ENCODE measurements at places on chromosomes 16 and 17. TPM values are rescaled to one million over a fixed set of nuclear protein-coding genes. Genes with fewer than 3 reads are reported as not detected.

- no peak for DNase-seq
These were observed 32.3 kb downstream of the SLC7A5 start for GRCh38 chr16:87836844-87837581.

- no peak for DNase-seq
These were observed 45.1 kb upstream of the HNF1B start for GRCh38 chr17:37789771-37790541.

SLC6A4 gene
- polyA plus RNA-seq: 1.1 TPM

DNA sequence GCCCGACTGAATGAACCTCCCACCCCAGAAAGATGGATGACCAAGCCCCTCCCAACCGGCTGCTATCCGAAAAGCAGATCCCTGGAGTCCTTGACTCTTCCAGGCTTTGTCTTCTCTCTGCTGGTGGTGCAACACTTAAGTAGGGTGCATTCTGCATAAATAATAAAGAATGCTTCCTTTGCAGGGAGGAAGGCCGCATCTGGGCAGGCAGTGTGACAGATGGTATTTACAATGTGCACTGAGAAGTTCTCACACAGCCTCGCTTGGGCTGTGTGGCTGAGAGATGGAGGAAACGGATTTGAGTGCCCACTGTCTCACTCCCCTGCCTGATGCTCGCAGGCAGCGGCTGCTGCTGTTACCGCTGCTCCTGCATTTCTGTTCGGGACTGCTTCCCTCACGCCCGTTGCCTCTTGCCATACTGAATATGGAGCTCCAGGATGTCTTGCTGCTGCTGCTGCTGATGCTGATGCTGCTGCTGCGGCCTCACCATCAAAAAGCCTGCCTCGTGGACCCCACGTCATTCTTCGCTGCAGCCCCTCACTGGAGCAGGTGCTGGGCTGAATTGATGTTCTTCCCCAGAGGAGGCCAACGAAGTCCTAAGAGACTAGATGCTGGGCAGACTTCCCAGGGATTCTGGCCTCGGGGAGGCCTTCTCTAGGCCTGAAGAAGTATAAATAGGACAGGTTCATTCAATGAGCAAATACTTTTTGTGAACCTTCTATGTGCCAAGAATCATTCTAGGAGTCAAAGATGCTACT, 7.1 kb upstream of the RHBDL3 start:
- no peak for DNase-seq

KRT33B gene
- 0.03 TPM for polyA plus RNA-seq

SRCIN1 gene
- 3.0 TPM for polyA plus RNA-seq

DNA sequence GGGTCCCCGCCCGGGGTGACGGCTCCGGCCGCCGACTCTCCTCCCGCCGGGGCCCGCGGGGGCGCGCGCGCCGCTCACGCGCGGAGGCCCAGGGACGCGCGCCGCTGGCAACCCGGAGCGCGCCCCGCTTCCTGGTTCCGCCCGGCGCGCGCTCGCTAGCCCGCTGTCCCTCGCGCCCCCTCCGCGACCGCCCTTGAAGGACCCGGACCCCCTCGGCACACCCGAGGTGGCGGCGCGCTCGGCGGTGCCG, at the start of gene STAT5B:
Gene STAT5B, minus strand, starts transcription at position 33 of the 250 bp plus-strand sequence. CDS start 44,264 bp downstream, outside the sequence.
- peak; percentile 67 for DNase-seq

DNA sequence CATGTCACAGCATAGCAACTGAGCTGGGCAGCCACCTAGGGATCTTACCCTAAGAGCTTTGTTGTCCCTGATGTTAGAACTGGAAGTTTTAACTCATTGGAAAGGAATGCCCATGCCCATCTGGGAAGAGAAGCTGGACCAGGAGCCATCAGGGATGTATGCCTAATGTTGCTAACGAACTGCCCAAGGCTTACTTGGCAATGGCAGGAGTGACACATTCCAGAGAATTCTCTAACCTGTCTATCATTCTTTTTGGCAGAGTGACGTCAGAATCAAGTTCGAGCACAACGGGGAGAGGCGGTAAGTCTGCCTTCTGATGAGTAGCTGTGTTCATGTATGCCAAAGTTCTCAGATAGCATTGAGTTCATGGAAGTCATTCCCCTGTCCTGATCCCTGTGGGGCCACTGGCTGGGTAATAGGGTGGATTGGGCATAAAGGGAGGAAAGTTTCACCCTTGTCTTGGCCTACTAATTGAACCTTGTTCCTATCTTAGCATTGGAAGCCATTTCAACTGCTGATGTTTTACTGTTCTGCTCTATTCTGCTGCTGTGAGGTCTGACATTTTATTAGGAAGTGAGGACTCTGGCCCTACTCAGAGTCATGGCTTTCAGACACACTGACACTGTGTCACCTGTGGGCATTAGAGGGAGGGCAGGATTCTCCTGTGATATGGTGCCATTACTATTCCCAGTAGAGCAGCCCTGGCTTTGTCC, 23.7 kb downstream of the MAP3K3 start:
- DNase-seq: no peak

KRTAP3-1 gene
- not detected for polyA plus RNA-seq

DNA sequence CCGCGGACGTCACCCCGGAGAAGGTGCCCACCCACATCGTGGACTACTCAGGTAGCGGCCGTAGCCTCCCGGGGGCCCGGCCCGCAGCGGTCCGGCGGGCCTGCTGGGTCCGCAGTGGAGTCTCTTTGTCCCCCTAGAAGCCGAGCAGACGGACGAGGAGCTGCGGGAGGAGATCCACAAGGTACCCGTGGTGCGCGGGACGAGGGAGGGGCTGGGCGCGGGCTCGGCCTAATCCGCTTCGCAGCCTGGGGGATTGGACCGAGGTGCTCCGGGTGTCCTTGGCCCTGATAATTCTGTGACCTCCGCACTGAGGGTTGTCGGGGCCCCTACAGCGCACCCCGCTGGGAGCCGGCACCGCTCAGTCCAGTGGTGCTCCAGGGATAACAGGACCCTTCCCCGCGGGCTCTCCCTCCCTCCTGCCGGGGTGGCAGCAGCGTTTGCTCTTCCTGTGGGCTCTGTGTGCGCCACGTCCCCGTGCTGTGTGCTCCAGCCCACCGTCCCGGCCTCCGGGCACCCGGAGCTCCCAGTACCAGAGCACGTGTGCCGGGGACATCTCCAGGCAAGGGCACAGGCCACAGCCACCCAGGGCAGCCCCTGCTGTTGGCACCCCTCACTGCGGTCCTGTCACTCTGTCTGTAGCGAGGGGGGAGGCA, 713 bp downstream of the RHOT2 start:
- DNase-seq: no peak

DNA sequence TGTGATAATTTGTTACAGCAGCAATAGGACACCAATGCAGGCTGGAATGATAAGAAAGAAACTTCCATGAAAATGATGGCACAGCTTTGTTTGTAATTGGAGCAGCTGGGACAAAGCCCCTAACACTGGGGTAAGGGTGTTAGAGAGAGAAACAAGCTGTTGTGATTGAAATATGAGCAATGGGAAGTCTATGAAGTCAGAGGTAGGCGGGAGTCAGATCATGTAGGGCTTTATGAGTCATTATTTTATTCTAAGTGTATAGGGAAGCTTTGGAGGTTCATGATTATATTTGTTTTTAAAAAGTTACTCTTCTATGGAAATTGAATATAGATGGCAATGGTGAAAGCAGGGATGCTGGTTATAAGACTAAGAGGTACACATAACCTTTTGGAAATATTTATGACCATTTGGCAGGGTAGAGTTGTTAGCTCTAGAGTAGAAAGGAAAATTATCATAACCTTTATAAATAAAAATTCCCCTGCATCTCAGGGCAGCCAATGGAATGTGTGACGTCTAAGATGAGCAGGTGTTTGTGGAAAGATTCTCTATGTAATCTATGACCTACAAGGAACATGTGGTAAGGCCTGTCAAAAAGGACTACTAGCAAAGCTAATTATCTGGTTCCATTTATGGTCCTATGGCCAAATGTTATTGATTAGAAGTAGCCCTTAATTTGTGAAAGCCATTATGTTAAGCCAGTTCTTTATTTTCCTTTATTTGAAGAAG, 85.6 kb downstream of the KCNJ2 start:
- no peak for DNase-seq

TP53TG3C gene
- not detected for polyA plus RNA-seq

DNA sequence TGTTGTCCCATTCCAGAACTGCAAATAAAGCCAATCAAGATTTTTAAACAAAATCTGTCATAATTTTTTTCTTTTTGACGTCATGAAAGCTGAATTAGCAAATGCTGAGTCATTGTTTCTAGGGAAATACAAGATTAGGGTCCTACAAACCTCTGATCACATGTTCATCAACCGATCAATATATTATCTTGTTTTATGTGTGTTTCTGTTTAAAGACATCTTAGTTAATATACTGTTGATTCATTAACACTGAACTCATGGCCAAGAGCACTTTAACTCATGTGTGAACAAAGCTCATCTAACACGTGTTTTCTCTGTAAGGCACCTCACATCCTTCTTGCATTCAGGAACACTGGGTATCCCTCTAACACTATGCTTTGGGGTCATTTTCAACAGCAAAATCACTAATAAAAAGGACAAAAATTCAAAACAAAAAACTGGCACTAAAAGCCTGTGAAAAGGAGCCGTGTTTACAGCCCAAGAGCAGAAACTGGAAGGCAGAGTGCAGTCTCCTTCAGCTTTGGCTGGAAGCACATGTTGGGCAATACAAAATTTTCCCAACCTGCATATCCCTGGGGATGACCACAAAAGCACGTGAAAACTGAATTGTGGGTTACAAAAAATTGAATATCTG, 102.5 kb downstream of the PARN start:
- no peak for DNase-seq

KRT24 gene
- polyA plus RNA-seq: not detected

GRCh38 chr17:4160294-4160859, 17.4 kb downstream of the CYB5D2 start:
- no peak for DNase-seq

PLD6 gene
- polyA plus RNA-seq: 4.1 TPM

- DNase-seq: no peak
These were observed 50.0 kb downstream of the NXN start for GRCh38 chr17:929586-929985.

DNA sequence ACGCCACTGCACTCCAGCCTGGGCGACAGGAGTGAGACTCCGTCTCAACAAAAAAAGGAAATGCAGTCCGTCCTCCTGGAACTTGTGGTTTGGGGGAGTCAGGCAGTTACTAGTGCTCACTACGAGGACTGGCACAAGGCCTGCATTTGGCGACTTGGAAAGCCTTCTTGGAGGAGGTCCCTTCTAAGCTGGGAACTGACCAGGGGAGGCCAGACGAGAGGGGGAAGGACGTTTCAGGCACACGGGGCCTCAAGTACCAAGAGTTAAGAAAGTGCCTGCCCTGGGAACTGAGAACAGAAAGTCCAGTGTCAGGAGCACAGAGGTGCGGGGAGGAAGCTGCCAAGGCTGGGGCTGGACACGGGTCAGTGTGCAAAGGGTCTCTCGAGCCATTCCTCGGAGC, 89.9 kb downstream of the ABR start:
- no peak for DNase-seq

- DNase-seq: no peak
These were observed 526 bp downstream of the ZZEF1 start for GRCh38 chr17:4142107-4142900.

- no peak for DNase-seq
These were observed 110.7 kb downstream of the RAP1GAP2 start for GRCh38 chr17:2906901-2907300.

DNA sequence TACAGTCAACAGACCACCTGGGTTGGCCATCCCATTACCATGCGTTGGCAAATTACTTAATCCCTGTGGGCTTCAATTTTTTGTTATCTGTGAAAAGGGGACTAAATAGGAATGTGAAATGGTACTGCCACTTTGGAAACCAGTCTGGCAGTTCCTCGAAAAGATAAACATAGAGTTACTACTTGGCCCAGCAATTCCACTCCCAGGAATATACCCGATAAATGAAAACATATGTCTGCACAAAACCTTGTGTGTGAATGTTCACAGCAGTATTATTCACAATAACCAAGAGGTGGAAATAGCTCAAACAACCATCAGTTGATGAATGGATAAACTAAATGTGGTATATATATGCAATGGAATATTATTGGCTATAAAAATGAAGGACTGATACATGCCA, 87.9 kb downstream of the TANGO6 start:
- no peak for DNase-seq

DNA sequence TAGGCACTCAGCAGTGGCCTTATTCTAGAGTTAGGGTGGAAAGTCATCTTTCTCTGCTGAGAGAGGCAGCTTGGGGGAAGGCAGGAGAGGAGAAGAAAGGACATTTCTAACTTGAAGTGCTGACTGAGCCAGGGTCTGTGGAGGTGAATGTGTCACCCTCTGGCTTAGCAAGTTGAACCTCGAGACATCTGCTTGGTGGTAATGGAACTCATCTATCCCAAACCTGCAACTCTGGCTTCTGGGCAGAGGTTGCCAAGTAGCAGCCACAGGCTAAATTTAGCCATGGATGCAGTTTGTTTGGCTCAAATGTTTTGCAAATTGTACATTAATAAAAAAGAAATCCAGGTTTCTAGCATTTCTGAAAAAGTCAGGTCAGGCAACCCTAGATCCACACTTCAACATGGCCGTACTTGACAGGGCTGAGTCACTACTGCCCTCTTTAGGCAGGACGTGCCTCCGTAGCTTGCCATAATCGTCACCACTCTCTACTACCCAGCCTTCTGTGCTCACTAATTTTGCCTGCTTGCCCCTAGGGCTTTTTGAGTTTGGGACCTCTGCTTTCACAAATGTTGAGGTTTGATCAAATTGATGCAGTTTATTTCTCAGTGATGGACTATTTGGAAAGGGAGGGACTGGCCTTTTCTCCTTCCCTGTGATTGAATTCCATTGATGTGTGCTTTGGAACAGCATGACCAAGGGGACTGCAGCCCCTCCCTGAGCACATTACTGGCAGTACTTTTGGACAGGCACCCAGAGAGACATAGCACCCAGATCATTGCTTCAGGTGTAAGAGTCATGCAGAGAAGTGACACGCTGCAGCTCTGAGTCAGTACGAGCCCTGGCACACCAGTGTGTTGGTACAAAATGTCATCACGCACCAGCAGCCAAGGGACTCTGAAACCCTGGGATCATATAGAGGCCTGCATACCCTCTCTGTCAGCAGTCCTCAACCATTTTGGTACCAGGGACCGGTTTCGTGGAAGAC, 5.2 kb downstream of the CDH13 start:
- no peak for DNase-seq

ABCC12 gene
- 0.35 TPM for polyA plus RNA-seq

CEP295NL gene
- 0.13 TPM for polyA plus RNA-seq

ZNF19 gene
- 13.8 TPM for polyA plus RNA-seq

CD300E gene
- 0.23 TPM for polyA plus RNA-seq

DNA sequence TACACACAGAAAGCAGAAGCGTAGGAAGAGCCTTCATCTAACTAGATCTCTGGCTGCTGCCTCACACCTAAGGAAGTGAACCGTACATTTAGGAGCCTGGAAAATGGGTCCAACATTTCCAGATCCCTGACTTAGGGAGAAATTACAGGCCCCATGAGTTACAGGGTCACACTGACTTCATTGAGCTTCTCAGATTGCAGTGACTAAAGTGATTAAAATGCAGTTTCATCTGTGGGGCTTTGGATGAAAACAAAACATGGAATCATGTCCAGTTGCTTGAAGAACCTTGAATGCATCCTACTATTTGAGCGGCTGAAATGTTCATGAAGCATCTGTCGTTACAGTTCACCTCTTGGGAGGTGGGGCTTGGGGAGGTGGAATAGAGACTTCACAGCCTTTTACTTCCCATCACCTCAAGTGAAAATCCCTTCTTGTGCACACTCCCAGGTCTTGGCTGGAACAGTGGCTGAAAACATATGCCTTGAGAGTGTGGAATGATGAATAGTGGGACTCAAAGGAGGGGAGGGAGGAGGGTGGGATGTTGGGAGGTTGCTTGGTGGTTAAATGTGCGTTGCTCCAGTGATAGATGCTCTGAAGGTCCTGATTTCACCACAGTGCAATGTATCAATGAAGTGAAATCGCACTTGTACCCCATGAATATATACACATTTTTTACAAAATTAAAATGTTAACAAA, 19.7 kb downstream of the TEKT3 start:
- DNase-seq: no peak

HBA1 gene
- polyA plus RNA-seq: 673 TPM
